Activated CD4-positive, alpha-beta memory T cell treated with anti-CD3 and anti-CD28 coated beads, Interleukin-2, amount 10 ng/mL, durations not matched to agents 7 days and 5 days (primary cell): ENCODE measurements at places on chromosomes 4 and X. TPM values are rescaled to one million over a fixed set of nuclear protein-coding genes. Genes with fewer than 3 reads are reported as not detected.

EDA gene
- total RNA-seq = 4.9 TPM

DNA sequence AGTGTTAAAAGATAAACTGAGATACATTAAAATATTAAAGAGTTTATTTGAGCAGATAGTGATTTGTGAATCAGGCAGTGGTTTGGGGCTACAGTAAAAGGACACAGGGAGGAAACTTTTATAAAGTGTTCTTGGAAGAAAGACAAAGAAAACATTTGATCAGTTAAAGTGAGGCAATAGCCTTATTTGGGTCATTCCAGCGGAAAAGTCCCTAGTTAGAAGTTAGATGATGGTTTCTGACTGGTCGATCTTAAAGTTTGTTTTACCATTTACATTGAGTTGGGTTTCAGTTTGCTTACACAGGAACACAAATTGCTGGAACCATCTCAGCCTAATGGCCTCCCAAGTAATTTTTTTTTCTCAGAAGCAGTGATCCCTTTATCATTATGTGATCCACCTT lies 69.7 kb downstream of the PPP1R2C start:
- no peak for DNase-seq

DNA sequence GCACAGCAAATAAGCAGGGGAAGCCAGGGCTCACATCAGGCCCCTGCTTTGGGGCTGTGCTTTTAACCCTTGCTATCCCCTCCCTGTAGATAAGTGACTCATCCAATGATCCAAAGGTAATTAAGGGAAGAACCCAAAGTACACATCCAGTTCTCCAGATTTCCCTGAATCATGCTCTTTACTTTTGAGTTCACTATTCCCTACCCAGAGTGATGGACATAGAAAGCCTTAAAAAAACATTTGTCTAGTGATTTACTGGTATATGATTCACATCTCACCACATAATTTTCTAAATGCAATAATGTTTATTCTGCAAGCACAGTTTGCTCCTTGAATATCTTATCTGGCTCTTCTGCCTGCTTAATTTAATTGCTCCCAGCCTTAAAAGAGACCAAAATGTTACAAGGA lies 136.2 kb downstream of the PPP3CA start:
- no peak for DNase-seq

FAT1 gene
- 0.03 TPM for total RNA-seq

GATA1 gene
- total RNA-seq = not detected

RPL34 gene
- 1,156 TPM for total RNA-seq

PNMA5 gene
- total RNA-seq = 0.33 TPM

- DNase-seq = no peak
Observed at GRCh38 chr4:82623121-82623683, 61.4 kb upstream of the TMEM150C start.

CABS1 gene
- not detected for total RNA-seq

DNA sequence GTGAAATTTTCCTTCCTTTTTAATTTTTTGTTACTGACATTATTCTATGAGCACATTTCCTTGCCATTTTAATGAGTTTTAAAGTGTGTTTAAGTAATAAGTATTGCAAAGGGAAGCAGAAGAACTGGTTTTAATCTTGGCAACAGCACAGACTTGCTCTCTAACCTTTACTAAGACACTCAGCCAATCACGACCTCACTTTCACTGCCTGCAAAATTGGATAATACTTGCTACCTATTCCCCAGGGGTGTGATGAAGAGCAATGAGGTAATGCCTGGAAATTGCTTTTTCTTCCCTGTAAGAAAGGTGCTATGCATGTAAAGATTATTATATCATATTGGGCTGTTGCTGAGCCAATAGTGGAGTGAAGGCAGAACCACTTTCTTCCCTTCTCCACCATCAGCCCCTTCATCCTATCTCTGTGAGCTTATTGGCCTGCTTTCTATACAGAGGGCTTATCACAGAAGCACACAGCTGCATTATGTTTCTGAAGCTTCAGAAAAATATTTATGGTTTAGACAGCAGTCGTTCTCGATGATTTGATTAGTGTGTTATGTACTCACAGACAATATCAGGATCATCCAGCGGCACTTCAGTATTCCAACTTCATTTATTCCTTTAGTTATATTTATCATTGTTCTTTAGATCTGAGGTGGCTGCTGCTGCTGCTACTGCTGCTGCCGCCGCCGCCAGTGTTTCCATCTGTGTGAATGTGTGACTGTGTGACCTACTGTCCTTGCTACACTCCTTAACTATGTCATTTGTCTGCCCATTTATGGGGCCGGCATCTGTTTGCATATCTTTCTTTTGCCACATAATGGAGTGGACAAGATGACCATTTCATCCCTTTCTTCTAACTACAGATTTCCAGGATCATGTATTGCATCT lies 255.1 kb downstream of the C4orf33 start:
- no peak for DNase-seq
